Hepatic stellate cell (primary cell): ENCODE measurements at places on chromosomes 16 and 17.
A peak's percentile ranks its signal among the peaks of the same experiment; 100 is the strongest.

DNA sequence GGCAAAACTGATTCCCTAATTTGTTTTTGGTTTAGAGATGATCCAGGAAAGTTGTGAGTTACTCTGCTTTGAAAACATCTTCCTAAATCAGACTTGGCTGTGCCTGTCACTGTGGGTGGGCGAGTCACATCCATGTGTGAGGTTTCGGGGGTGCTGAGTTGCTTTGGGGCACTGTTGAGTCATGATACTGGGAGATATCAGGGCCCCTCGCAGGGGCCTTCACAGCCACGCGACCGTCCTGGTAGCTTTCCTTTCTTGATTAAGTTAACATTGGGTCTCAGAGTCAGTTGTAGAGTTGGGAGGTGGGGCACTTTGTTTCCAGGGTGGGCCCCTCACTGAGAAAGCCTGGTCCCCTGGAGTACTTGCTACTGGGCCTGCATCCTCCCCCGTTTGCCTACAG, 58.3 kb upstream of the LGALS9 start:
- no peak for DNase-seq

- no peak for DNase-seq
Observed at GRCh38 chr16:24917236-24917635, 71.5 kb downstream of the SLC5A11 start.

- DNase-seq: peak; percentile 63
Observed at GRCh38 chr17:27379888-27380533, 76.2 kb upstream of the KSR1 start.

DNA sequence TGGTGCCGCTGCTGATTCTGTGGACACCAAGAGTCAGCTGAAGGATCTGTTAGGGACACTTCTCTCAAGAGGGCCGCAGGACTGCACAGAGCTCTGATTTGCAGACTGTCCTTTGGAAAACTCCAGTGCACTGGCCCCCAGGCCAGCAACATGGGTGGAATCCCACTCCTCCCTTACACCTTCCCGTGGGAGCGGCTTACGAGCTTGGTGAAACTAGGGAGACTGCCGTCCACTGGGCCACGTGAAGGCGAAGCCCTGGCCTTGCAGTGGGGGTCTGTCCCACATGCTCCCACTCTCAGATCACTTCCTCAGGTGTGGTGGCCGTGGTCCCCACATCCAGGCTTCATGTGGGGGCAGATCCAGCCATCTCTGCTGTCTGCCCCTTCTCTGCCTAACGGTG, 36.4 kb downstream of the PSME3IP1 start:
- DNase-seq: no peak

DNA sequence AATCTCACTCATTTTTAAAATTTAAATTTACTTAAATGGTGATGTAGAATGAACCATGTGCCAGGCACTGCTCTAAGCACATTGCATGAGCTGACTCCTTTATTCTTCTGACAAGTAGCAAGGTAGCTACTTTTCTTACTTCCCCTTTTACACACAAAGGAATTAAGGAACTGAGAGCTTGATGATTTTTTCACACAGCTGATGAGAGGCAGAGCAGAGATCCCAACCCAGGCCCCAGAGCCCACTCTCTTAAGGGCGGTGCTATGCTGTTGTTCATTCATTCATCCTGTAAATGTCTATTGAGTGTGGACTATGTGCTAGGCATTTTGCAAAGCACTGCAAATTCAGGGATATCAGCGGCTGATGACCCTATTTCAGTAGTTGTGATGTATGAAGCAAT, 17.9 kb downstream of the SEC14L5 start:
- DNase-seq: no peak
